ENCODE measurements at places on chromosomes 4 and X.

DNA sequence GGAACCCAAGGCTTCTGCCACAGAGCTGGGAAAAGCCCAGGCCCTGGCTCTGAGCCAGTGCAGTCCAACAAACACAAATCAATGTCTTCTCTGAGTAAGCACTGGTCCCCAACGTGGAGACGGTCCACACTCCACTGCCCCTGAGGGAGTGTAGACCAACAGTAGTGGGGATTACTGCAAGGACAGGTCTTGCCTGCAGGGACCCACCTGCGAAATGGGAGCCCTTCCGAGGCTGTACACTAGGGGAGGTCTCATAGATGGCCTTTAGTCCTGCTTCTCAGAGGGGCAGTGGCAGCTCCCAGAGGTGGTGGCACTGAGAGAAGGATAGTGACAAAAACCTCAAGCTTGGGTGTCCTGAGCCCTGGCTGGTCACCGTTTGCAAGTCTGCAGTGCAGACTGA is 19.5 kb downstream of the ENPP6 start:
- DNase-seq = no peak

DNA sequence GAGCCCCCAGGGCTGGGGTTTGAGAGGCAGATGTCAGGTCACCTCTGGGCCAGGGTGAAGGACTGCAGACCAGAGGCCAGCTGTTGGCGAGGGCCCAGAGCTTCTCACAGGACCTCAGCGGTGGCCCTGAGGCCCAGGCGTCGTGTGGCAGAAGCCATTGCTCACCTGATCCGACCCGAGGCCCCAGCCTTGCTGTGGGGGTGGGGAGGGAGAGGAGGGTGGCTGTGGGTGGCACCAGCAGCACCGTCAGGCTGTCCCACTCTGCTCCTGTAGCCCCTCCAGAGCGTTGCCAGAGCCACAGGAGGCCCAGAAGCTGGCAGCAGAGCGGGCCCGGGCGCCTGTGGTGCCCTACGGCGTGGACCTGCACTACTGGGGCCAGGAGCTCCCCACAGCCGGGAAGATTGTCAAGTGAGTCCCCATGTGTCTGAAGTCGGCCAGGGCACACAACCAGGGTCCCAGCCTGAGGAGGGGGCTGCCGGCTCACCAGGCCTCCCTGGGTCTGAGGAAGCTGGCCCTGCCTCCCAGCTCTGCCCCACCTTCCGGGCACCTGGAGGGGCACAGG is 28.8 kb downstream of the UVSSA start:
- DNase-seq = no peak

DNA sequence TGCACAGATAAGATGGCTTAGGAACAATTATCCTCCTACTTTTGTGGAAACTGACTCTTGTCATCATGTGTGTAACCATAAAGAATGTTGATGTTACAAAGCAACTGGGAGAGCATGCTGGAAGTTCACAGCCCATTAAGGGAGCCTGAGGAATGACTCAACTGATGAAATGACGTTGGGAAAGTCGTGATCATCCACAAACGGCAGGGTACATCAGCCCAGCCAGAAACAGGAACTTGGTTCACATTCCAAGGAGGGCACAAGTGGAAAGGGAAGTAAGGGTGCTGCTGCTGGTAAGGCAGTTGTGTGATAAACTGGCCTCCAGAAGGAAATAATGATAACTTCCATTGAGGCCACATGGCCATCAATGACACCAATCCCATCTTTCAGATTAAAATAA is 6.7 kb downstream of the TEC start:
- DNase-seq = no peak

- DNase-seq = no peak
Measured at GRCh38 chr4:185033950-185034349, 15.7 kb downstream of the HELT start.

DNA sequence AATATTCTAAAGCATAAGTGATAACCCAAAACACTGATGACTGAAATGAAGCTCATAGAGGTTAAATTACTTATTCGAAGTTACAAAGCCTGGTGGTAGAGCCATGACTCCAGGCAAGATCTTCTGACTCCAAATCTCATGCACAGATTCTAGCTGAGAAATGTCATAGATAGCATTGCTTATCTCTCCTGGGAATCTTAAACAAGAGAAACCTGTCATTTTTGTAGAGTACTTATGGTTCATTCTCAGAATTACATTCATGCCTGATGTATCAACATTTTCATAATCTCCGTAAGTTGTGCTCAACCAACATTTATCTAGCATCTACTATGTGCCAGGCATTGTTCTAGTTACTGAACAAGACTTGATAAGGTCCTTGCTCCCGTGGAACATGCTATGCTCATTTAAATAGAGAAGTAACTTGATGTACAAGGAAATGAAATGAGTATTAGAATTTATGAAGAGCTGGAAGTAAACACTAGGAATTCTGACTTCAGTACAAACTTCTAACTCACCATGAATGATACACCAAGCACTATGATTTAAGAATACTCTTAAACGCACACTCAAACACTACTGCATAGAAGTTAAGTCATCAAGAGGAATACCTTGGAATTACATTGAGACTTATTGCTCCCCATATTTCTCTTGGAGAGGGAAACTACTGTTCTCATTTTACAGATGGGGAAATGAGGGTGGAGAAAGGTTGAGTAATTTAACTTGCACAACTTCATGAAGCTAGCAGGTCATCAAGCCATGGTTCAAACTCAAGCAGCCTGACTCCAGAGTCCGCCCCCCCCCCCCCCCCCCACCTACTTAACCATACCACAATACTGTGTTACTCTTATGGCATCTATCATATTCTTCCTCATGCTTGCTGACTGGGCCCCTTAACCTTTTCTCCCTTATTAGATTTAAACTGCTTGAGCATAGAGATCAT is 45.4 kb downstream of the MBNL3 start:
- no peak for DNase-seq

Measured in stimulated activated CD8-positive, alpha-beta memory T cell treated with anti-CD3 and anti-CD28 coated beads, Interleukin-7, amount 100 ng/mL, for 24 hours (primary cell).